NCI-H69 (cell line): ENCODE measurements at places on chromosomes 6 and 20.

GRCh38 chr6:40328386-40328985, 258.7 kb downstream of the LRFN2 start:
- DNase-seq, result peak; percentile 91

- no peak for DNase-seq
Observed at GRCh38 chr6:114987281-114987680, 644.5 kb upstream of the HS3ST5 start.

DNA sequence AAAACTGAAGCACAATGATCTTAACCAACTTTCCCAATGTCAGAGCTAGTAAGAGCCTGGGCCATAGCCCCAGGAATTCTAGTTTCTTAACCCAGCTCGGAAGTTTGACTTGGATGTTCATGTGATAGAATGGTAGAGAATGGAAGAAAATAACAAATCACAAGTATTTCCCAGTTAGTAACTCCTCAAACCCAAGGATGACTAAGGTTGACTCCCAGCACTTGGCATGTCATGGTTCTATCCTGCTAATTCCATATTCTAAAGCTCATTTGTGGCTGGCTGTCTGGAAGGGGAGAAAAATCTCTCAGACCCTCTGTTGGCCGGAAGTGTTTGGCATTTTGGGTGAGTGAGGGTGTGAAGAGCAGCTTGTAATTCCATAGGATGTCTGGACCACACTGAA, 248.7 kb downstream of the RFPL4B start:
- DNase-seq, result no peak

DNA sequence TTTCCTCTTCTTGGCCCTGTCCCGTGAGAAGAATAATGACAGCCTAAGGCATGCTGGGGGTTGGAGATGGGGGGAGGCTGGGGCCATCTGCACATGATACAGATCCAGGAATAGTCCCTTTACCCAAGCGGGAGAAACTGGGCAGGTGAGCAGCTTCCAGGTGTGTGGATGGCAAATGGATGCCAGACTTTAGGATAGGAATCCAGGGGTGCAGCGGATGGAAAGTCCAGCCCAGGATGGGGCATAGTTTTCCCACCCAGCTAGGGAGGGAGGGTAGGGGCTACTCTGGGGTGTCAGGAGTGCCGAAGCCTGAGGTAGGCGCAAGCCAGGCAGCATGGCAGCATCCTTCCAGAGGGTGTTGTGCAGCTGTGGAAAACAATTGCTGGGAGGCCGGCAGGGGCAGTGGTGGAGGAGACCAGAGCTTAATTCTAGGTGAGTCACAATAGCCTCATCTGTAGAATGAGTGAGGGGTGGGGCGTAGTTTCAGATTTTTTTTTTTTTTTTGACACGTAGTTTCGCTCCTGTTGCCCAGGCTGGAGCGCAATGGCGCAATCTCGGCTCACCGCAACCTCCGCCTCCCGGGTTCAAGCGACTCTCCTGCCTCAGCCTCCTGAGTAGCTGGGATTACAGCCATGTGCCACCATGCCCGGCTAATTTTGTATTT, 15.4 kb upstream of the FAM110A start:
- DNase-seq, result peak; percentile 24

GRCh38 chr6:45595010-45595851, 217.5 kb upstream of the SUPT3H start:
- DNase-seq, result no peak

GRCh38 chr6:169158174-169158573, 95.5 kb downstream of the THBS2 start:
- DNase-seq, result no peak

GRCh38 chr6:46584586-46584985, 68.0 kb downstream of the CYP39A1 start:
- no peak for DNase-seq

DNA sequence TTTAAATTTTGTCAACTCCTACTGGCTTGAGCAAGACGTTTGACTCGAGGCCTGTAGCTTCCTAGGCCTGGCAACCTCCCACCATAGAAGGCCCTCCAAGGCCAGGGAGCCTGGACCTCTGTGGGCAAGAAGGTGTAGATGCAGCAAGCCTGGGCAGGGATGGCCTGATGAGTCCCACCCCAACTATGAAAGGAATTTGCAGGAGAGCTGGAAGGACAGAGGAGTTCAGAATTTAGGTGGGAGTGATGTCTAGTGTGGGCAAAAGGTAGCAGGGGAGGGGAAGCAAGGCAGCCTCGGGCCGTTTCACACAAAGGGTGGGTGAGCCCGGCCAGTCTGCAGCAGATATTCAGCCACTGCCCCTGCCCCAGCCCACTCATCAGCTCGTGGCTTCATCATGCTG, 245.2 kb downstream of the CDH26 start:
- no peak for DNase-seq

DNA sequence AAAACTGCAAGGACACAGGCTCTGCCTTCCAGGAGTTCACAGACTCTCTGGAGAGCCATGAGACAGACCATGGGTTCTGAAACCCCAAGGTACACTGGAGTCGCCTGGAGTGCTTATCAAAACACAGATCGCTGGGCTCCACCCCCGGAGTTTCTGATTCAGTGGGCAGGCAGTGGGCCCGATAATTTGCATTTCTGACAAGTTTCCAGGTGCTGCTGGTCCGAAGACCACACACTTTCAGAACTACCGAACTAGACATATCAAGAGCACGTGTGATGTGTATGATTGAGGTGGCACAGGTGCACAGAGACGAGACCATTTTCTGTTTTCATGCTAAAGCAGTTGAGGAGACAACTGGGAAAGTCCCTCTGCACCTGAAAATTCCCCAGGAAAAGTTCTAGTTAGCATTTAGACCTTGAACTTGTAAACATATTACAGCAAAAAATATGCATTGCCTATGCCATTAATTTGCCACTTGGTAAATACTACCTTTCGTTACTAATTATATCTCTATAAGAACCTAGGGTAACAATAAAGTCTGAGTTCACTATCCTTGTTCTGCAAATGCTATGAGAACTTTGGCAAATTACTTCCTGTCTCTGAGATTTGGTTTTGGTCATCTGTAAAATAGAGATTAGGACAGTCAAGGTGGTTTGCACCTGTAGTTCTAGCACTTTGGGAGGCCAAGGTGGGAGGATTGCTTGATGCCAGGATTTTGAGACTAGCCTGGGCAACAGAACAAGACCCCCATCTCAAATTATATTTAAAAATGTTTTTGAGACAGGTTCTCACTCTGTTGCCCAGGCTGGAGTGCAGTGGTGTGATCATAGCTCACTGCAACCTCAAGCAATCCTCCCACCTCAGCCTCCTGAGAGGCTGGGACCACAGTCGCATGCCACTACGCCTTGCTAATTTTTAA, 14.3 kb upstream of the PIM1 start:
- no peak for DNase-seq

- DNase-seq, result no peak
Observed at GRCh38 chr6:90790696-90791095, 203.8 kb upstream of the MAP3K7 start.

DNA sequence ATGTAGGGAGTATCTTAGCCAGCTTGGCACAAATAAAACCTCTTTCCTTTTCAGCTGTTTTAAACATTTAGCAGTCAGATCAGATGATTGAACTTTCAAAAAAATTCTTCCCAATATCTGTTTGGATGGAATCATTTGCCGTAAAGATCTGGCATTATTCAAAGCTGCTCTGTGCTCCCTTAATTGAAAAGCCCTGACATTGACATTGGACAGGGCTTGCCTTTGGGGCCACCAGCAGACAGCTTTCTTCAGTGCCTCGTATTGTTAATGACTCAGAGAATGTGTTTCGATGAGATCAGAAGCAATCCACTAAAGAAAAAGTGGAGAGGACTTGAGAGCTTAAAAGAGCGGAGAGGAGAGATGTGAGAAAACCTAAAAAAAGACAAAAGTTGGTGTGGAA, 343.5 kb downstream of the NRN1 start:
- DNase-seq, result no peak

GRCh38 chr20:25100914-25101313, 19.0 kb upstream of the VSX1 start:
- DNase-seq, result no peak

DNA sequence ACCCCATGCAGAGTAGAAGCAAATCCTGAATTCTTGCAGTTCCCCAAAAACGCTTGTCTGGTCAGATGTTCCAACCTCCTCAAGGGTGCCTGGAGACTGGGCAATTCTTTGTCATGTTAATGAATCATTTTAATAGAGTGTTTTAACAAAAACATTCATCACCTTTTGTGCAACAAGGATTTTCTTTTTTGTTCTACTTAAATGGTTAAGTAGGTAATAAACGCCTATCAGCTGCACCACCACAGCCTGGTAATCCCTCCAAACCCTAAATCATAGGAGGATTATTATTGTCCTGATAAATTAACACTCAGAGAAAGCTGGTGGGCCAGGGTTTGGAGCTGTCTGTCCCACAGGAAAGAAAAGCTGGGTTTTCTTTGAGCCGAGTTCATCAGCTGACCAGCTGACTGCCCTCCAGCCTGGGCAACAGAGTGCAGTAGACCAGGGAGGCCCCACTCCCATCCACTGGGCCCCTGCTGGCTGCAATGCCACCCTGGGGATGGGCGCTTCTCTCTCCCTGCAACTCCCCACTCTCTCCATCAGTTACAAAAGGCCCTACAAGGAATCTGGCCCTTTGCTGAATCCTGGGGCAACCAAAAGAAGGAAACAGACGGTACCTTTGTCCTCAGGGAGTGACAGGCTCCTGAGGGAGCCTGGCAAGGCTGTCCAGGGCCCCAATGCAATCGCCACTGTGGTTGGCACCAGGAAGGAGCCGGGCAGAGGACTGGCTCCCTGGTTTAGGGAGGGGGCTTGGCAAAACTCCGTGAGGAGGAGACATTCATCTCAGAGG, 23.1 kb upstream of the BMP7 start:
- no peak for DNase-seq

DNA sequence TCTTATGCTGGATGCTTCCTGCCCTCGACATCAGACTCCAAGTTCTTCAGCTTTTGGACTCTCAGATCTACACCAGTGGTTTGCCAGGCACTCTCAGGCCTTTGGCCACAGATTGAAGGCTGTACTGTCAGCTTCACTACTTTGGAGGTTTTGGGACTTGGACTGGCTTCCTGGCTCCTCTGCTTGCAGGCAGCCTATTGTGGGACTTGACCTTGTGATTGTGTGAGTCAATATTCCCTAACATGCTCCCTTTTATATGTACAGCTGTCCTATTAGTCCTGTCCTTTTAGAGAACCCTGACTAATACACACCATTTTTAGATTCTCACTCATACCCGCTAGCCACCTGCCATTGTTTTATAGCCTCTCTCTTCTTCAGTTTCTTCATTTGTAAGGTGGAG, 382.1 kb upstream of the TSHZ2 start:
- no peak for DNase-seq

DNA sequence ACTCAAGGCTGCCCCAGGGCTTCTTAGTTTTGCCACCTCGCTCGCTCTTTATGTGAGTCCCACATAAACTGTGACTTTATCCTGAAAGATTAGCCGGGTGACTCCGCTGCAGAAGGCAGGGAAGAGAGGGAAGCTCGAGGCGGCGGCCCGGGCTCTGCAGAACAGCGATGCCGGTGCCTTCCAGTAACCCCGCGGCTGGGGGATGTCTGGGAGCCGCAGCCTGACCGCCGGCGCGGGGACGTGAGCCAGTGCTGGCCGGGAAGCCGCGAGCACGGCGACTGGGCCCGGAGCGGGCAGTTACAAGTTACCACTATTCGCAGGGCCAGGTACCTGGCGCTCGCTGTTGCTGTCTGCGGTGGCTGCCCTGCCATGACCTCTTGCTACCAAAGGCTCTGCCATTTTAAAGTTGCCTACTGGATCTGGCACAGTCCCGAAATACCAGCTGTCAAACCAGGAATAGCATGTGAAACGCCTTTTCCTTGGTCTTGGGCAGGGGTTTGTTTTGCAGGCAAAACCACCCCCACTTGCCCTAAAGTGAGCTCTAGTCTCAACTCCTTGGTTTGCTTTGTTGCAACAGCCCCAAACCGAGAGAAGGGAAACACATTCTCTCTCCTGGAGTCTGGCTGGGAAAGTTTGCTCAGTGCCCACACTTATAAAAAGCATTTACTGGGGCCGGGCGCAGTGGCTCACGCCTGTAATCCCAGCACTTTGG, 124.0 kb upstream of the SLC2A12 start:
- DNase-seq, result no peak

GRCh38 chr6:47146431-47147174, 104.5 kb upstream of the ADGRF1 start:
- peak; percentile 78 for DNase-seq

- DNase-seq, result no peak
Observed at GRCh38 chr20:44938637-44939036, 21.6 kb downstream of the TOMM34 start.

GRCh38 chr6:164106345-164106769, 691.8 kb downstream of the QKI start:
- DNase-seq, result peak; percentile 41

GRCh38 chr6:38131527-38131965, 312.0 kb downstream of the ZFAND3 start:
- DNase-seq, result no peak
